ENCODE measurements at places on chromosomes 12 and 14.

- no peak overlapping the region for H3K4me3 ChIP-seq
- DNase-seq: no peak
- H3K4me1 ChIP-seq: no peaks in the 10 kb centered on the region
- H3K27me3 ChIP-seq: no peaks in the 10 kb centered on the region
- H3K36me3 ChIP-seq: no peaks in the 10 kb centered on the region
Observed at GRCh38 chr12:14850929-14851663, 7.8 kb upstream of the ART4 start.

DNA sequence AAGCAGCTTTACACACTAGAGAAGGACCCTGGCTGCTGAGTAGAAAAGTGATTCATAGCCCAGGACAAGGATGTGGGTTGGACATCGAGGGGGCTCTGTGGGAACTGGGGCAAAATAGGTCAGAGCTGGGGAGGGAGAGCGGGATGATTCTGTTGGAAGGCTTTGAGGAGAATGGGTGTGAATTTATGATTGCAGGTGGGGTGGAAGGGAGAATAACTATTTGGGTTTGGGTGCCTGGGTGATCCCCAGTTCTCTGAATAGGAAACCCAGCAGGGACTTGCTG is 13.1 kb downstream of the SERPINA3 start:
- no peak overlapping the region for H3K4me3 ChIP-seq
- DNase-seq: no peak
- no peaks in the 10 kb centered on the region for H3K36me3 ChIP-seq
- no peaks in the 10 kb centered on the region for H3K4me1 ChIP-seq

DNA sequence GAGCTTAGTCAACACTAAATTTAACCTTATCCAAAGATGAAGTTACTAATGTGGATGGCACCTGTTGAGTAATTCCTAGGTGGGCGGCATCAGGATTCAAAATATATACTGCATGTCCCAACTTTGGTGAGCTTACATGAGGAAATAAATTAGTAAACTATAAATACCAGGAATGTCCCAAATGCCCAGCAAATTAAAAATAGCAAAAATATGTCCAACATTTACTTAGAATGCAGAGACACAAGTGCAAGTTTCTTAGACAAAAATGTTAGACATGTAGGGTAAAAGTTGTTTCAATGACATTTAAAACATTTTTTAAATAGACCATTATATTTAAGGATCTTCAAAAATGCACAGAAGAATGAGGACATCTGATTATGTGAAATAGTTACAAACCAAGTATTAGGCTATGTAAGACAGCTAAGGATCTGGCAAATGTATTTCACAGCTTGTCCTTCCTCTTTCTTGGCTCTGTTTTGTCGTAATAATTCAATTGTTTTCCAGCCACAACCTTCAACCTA is 115.9 kb downstream of the NAV3 start:
- no peak overlapping the region for H3K4me3 ChIP-seq
- no peaks in the 10 kb centered on the region for H3K27me3 ChIP-seq
- H3K36me3 ChIP-seq: no peaks in the 10 kb centered on the region
- no peak overlapping the region for H3K27ac ChIP-seq

- DNase-seq: no peak
- no peaks in the 10 kb centered on the region for H3K4me1 ChIP-seq
- no peak overlapping the region for H3K4me3 ChIP-seq
- no peak overlapping the region for H3K27ac ChIP-seq
- no peaks in the 10 kb centered on the region for H3K36me3 ChIP-seq
Observed at GRCh38 chr12:69921831-69922230, 96.8 kb downstream of the MYRFL start.

- no peaks in the 10 kb centered on the region for H3K36me3 ChIP-seq
- no peaks in the 10 kb centered on the region for H3K27me3 ChIP-seq
- no peaks in the 10 kb centered on the region for H3K4me1 ChIP-seq
Observed at GRCh38 chr12:110555577-110556406, 27.3 kb downstream of the PPTC7 start.
